ENCODE measurements at places on chromosomes 13 and 19.

DNA sequence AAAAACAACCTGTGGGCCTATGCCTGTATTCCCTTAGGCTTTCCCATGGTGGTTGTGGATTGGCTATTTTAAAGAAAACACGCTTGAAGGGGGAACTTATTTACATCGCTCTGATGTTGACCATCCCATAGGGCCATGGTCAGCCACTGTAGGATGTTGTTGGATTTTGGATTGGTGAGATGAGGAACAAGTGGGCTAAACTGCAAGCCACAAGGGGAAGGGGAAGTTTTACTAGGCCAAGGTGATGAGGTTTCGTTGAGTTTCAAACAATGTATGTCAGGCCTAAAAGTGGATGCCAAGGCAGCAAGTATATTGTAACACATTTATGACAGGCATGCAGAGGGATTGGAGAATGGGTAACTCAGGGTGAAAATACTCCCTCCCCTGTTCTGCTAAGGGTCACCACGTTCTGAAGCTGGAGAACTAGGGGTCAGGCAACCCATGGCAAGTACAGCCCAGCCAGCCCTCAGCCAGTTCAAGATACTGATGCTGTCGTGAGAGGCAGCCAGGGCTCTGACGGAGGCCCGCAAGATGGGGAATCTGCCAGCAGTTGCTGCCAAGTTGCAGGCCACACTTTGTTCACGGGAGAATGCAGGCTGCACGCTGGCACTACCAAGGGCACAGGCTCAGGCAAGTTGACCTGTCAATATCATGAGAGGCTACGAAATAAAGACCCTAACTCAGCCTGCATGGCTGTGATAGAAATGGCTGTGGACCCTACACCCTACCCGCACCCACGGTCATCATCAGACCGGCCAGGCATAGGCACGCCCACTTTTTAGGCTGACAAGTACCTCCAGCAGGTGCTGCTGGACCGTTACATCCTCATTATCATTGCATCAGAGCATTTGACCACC, 11.1 kb downstream of the IRGC start:
- DNase-seq = no peak

DNA sequence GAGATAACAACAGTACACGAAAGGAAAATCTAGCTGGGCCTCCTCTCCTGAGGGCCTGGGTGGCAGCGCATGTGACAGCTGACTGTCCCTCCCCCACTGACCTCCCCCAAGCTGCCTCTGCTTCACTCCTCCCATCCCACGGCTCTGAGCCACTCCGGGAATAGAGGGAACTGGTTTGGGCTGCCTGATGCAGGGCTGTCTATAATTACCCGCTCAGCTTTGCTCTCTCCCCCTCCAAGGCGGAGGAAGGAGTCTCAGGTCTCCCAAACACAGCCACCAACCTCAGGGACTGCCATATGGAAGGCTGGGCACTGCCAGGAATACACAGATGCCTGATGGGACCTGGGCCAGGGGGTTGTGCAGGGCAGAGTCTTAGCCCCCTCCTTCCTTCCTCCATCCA, 7.9 kb downstream of the NAPA start:
- DNase-seq = no peak

- peak; percentile 66 for DNase-seq
Observed at GRCh38 chr13:29472332-29472961, 123.0 kb downstream of the SLC7A1 start.

DNA sequence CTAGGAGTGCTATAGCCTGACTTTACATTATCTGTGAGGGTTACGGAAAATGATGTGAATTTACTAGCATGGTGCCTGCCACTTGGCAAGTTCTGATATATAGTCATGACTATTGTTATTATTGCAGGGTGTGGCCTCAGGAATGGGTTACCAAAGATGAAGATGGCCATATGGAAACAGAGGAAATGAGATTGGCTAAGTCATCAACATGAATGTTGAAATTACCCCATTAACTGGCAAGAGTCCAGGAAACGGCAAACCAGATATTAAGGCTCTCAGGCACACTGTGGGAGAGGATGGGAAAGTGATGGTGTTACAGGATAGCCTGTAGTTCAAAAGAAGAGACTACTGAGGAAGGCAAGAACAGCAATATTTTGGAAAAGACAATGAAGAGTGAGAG, 183.3 kb downstream of the KCNRG start:
- DNase-seq = peak; percentile 68

- DNase-seq = no peak
Observed at GRCh38 chr13:77979721-77980385, 61.2 kb upstream of the EDNRB start.

- no peak for DNase-seq
Observed at GRCh38 chr19:29526730-29527499, 1.1 kb downstream of the VSTM2B start.

DNA sequence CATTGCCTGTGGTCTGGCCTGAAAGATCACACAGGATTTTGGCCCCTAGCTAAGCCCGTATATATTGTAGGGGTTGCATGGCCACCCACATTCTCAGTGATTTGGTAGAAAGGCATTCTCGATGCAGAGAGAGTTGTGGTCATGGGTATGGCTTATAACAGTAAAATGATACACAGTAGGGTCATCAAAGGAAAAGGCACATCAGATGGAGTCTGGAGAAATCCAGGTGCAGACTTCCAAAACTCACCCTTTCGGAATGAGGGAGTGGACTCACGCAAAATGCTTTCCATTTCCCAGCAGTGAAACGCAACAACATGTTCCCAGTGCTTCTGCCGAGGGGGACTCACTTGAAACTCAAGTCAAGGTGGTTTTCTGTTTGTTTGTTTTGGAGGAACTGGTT, 802.5 kb upstream of the SLITRK1 start:
- no peak for DNase-seq

Data from fibroblast of skin of right biceps (primary cell).